ENCODE measurements at places on chromosomes 3 and 15.
A peak's percentile ranks its signal among the peaks of the same experiment; 100 is the strongest.

- DNase-seq, result no peak
Measured at GRCh38 chr15:64732156-64732860, 43.1 kb downstream of the RBPMS2 start.

- no peak for DNase-seq
Measured at GRCh38 chr15:59657635-59658125, 365 bp upstream of the GTF2A2 start.

DNA sequence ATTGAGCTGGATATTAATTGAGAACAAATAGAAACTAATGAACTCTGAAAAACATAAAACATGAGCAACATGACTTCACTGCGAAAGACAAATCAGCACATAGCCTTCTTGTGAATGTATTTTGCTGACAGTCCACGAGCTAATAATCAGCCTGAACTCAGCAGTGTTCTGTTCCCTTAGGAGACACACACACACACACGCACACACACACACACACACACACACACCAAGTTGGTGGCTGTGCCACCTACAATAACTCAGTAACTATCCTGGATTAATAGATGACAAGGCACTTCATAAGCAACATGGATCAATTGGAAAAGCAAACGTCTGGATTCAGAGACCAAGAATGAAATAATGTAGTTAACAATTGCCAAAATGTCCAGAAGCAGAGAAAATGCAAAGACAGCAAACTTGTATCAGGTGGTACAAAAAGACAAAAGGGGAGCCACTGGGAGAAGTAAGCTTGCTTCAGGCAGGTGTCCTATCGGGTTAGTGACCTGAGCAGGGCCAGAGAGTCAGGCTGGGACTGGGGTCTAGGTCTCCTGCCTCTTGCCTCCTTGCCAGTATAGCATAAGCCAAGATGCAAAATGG lies 20.5 kb upstream of the UBE2Q2 start:
- DNase-seq, result no peak

DNA sequence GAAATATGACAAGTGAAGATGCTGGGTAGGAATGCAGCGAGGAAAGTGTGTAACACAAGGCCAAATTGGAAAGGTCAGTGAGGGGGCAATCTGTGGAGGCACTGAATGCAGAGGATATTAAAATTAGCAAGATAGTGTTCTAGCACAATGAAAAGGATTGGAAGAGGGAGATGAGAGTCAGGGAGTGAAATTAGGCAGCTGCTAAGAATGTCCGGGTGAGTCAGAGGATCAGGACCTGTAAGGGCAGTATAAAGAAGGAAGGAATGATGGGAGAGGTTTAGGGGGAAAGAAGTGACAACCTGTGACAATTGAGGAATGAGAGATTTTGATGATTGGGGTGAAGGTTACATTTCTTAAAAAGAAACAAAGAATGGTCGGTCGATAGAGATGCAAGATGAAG lies 103.5 kb downstream of the UBE3A start:
- DNase-seq, result no peak

DNA sequence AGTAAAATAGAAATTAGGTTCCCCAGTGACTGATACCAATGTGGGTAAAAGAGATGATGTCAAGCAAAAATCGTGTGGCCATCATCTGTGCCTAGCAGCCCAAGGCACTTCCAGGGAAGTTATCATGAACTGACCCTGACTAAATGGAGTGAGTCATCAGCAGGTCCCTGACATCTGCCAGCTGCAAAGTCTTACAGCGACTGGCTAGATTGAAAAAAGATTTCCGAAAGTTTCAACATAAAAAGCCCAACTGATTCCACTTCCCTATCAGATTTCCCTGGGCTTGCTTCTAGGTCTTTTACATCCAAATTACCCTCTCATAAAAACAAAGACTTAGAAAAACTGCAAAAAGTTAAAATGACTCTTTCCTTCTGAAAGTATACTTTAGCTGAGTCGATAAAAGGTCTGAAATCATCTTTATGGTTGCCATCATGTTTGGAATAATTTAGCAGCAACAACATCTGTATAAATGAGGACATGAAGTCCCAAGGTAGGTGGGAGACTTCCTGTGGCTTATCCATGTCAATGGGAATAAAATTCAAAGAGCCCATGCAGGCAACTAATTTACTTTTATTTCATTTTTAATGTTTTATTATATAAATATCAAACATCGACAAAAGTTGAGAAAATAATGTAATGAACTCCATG lies 342.8 kb downstream of the ERC2 start:
- peak; percentile 35 for DNase-seq

GRCh38 chr3:53196575-53197407 lies 35.8 kb downstream of the PRKCD start:
- no peak for DNase-seq

DNA sequence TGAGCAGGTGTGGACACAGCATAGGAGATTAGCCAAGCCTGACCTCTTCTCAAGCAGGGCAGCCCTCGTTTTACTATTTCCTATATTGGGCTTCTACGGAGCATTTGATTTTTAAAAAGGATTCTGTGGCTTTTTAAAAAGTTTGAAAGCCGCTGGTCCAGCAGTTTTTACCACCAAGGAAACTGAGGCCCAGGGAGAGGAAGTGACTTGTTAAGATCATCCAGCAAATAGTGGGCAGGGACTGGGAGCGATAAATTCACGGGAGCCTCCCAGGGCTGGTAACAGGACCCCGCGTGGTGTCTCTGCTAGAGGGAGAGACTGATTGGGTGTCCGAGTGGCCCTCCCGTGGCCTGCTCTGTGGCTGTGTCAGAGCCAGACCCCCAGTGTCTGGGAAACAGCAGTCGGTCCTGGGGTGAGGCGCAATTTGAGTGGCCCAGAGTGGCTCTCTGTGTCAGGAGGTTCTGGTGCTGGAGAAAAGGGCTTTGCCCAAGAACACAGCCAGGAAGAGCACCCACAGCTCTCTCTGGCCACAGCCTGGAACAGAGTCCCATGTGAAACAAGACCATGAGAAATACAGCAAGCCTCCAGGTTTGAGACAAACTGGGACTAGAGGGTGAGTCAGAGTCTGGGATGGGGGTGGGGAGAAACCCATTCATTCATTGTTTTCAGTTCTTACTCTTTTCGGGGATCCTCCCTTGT lies 4.2 kb downstream of the FURIN start:
- peak; percentile 83 for DNase-seq

DNA sequence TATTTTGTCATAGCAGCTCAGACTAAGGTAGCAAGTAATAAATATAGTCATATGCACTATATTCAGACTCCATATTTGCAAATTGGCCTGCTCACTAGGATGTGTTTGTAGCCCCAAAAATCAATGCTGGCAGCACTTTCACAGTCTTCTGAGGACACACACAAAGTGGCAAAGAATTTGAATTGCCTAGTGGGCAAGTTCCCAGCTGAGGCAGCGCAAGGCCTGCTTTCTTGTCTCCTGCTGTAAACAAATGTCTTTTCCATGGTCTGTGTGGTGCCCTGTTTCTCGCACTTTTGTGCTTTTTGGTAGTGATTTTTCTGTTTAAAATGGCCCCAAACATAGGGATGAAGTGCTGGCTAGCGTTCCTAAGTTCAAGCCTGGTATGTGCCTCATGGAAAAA lies 416.0 kb downstream of the OCA2 start:
- no peak for DNase-seq

DNA sequence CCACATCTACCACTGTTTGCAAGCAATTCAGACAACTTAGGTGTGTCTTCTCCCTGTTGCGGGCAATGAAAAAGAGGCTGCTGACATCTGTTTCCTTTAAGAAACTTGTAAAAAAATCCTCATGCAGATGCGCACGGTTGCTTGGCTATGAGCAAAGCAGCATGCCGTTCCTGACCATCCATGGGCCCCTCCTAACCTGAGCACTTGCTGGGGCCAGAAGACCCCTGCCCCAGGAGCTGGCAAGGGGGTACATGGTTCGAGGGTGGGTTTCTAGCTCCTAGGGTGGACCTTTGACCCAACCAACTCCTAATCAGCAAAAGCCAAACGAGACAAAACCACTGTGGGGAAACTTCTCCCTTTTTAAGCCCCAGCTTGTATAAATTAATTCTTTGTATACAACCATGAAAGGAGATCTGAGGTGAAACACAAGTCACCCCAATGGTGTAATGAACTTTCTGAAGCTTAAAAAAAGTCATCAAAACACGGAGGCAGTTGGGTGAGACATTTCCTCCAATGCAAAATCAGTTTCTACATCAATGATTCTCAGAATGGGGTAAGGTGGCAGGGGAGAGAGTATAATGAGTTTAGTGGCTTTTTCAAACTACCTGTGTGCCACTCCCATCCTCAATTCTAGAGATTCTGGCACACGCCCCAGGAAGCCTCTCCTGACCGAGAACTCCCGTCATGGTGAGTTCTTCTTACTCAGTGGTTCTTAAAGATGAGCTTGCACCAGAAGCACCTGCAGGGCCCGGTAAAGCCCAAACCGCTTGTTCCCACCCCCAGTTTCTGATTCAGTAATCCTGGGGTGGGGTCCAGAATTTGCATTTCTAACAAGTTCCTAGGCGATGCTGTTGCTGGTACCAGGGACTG lies 44.1 kb downstream of the CPN2 start:
- no peak for DNase-seq

- DNase-seq, result peak; percentile 84
Measured at GRCh38 chr3:114624571-114625181, 330.8 kb downstream of the TIGIT start.

GRCh38 chr15:88276821-88277410 lies 20.4 kb upstream of the NTRK3 start:
- no peak for DNase-seq

All from AG08396 (cell line).